ENCODE measurements at places on chromosomes 6 and 20.

DNA sequence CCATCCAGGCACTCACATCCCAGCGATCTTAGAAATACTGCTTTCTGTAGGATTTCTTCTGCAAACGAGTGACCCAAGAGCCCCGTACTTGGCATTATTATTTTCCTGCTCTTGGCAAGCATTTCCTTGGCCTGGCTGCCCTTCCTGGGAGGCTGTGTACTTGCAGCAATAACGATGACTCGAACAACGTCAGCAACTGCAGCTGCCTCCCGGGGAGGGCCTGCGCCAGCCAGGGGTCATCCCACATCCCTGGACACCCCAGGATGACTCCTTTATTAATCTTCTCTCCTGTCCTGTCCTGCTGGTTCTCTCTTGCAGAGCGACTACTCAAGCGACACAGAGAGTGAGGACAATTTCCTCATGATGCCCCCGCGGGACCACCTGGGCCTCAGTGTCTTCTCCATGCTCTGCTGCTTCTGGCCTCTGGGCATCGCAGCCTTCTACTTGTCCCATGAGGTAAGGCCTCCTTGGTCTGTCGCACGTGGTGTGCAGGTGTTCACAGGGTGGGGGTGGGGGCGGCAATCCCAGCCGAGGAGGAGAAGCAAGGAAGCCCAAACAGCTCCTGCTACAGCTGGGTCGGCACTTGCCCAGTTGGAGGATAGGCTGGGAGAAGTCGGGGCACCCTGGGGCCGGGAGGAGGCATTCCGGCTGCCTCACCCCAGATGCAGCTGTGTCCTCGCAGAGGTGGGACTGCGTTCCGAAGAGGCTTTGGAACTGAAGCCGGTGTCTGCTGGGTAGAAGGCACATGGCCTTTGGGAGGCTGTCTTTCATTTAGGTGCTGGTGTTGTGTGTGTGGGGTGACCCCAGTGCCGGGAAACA is 115.3 kb downstream of the SYNDIG1 start:
- DNase-seq, result no peak

GRCh38 chr6:50816115-50816675 is 2.5 kb upstream of the TFAP2B start:
- no peak for DNase-seq

DNA sequence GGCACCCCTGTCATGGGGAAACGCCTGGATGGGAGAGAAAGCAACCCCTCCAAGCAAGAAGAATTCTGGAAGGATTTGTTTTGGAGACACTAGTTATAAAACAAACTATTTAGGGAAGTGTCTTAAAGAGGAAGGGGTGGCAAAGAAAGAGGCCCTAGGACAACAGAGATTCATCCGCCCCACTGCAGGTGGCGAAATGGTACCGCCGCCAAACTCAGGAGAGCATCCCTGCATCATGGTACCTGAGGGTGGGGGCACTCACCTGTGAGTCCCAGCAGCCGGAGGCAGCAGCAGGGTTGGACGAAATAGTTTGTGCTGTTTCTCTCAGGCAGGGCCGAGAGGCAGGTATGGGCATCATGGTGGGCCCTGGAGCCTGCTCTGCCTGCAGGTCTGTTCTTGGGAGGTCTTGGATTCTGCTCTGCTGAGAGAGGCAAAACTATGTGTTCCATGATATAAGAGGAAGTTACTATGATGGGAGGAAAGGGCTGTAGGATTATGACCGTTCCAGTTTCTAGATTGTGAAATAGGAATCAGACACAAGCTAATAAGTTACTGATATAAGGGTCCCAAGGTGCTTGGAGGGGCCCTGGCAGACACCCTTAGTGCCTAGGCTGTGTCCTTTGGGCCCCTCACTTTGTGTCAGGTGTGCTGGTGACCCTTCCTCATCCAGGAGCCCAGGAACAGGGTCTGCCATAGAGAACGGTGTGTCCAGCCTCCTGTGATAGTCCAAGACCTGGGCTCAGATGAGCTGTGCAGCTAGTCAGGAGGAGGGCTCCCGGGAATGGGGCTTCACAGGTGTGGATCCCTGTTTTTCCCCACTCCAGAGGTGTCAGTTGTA is 20.4 kb downstream of the SIRPD start:
- DNase-seq, result no peak

DNA sequence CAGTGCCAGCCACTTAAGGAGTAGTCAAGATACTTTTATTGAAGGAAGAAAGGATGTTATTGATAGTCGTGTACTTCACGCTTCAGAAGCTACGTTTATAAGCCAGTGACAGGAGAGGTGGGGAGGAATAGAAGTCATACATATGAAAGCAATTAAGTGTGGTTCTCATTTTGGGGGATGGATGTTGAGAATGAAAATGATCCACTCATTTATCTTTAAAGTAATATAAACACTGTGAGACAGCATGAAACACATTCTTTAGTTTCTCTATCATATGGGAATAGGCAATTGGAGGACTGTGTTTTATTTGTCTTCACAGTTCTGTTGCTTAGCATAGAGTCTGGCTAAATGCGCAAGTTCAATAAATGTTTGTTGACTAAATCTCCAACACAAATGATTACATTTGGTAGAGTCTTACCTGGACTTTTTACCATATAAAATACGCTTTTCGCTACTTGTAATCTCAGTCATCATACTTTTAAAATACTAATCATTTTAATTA is 35.2 kb downstream of the AK9 start:
- no peak for DNase-seq

GRCh38 chr20:48154040-48154765 is 368.9 kb upstream of the SULF2 start:
- DNase-seq, result no peak

GRCh38 chr6:53028467-53028866 is 33.4 kb upstream of the GSTA4 start:
- no peak for DNase-seq

Data from iPS DF 19.7 (cell line).